A673 (cell line): ENCODE measurements at places on chromosomes 16 and 17.

- no peak for DNase-seq
Measured at GRCh38 chr16:49455181-49455990, 81.8 kb downstream of the C16orf78 start.

GRCh38 chr17:81858170-81858966 lies 2.0 kb downstream of the P4HB start:
- DNase-seq: no peak

GRCh38 chr16:399340-400019 lies 2.2 kb upstream of the DECR2 start:
- no peak for DNase-seq

GRCh38 chr17:10579270-10579669 lies 29.8 kb upstream of the MYH2 start:
- DNase-seq: no peak

- no peak for DNase-seq
Measured at GRCh38 chr17:57447990-57448758, 191.9 kb downstream of the MSI2 start.

DNA sequence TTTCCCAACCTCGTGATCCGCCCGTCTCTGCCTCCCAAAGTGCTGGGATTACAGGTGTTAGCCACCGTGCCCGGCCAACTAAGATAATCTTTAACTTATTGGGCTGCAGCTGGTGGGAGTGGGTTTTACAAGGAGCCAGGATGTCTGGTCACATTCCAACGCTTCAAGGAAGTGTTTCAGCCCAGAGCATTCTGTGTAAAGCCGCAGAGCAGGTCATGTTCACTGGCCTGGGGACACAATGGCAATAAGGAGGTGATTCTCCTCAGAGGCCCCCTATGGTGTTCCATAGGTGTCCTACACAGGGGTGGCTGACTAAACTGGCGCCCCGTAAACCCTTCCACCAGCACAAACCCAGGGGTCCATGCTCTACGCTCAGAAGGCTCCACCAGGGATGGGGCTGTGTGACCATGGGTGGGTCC lies 1.2 kb downstream of the QPRT start:
- no peak for DNase-seq

DNA sequence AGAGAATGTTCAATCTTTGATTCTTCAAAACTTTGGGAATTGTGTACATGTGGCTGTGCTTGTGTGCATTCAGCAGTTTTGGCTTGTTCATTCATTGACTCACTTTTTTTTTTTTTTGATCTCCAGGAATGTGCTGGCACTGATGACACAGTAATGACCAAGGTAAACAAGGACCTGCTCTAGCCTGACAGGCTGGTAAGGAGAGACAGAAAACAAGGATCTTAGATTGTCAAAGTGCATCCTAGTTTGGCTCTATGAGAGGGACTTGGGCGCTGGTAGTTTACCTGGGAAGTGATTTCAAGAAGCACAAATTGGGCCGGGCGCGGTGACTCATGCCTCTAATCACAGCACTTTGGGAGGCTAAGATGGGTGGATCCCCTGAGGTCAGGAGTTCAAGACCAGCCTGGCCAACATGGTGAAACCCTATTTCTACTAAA lies 233.1 kb upstream of the WSCD1 start:
- no peak for DNase-seq

- DNase-seq: no peak
Measured at GRCh38 chr16:8798174-8798527, 512 bp downstream of the PMM2 start.

DNA sequence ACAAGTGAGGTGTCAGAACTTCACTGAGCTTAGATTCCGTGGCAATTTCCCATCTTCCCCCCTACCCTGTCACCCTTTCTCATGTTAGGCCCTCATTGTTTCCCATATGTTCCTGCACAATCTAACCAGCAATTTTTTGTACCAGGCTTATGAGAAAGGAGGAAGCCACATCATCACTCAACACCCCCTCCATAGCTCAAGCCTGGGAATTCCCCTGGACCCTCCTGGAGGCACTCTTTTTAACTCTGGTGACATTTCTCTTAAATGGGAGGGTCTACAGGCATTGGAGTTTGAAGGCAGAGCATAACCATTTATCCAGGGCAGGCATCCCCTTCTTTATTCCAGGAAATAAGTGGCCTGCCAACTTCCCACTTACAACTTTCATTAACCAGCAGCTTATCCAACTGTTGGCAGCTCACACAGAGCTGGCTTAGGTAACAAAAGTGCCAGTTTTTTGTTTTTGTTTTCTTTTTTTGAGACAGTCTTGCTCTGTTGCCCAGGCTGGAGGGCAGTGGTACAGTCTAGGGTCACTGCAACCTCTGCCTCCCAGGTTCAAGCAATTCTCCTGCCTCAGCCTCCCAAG lies 10.4 kb upstream of the GLG1 start:
- DNase-seq: no peak

DNA sequence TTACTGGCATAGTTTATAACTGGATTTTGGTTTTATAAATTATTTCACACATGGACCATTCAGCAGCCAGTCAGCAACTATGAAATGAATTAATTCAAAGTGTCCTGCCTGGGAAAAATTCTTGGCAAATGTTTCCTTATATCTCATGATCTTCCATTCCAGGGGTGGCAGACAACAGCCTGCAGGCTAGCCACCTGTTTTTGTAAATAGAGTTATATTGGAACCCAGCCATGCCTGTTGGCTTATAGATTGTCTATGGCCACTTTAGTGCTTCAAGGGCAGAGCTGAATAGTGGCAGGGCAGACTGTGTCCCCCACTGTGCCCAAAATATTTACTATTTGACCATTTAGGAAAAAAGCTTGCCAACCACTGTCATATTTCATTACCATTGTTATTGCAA lies 613.7 kb downstream of the TMEM114 start:
- DNase-seq: no peak

DNA sequence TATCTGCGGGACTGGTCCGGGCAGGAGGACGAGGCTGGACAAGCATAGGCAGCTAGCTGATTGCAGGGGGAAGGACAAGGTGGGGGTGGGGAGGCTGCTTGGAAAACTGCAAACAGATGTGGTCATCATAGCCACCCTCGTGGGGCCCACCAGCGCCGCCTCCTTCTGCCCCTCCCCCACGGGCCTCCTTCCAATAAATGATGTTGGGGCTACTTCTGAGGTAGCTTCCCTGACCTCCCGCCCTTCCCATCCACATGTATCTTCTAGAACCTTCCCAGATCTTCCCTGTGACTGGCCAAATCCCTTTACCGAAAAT lies 12.3 kb upstream of the CDC42EP4 start:
- no peak for DNase-seq

GRCh38 chr17:76472258-76472645 lies 4.8 kb downstream of the AANAT start:
- DNase-seq: no peak

DNA sequence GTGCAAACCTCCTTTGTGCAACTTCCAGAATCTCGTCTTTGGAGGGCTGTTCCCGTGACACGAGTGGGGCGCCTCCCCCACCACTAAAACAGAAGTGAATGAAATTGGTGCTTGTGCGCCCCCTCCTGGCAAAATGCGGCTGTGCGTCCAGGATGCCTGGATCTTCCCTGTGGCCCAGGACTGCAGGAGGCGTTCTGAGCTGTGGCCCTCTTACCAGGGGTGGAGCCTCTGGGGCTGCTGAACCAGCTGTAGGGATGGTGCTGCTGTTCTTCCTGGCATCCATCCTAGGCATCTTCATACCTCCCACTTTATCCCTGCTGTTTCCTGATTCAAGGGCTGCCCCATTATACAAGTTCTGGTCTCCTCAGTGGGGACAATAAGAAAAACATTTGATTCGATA lies 18.5 kb upstream of the NAGLU start:
- peak; percentile 72 for DNase-seq

DNA sequence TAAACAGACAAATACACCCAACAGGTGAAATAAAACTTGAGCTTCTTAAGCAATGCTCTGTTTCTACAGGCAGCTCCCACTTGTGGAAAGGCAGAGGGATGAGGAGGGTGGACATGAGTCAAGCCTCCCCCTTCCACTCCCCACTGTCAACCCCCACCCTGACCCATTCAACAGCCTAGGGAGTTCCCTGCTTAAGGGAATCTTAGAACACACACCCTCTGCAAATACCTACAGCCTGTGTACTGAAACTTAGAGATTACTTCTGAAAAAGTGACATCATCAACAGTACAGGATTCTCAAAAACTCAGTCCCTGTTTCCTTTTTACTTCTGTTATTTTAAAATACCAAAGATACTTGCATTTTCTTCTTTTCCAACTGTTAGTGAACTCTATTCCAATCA lies 345.4 kb downstream of the SOX9 start:
- DNase-seq: no peak

- DNase-seq: no peak
Measured at GRCh38 chr17:19412510-19412909, 1.5 kb downstream of the RNF112 start.

DNA sequence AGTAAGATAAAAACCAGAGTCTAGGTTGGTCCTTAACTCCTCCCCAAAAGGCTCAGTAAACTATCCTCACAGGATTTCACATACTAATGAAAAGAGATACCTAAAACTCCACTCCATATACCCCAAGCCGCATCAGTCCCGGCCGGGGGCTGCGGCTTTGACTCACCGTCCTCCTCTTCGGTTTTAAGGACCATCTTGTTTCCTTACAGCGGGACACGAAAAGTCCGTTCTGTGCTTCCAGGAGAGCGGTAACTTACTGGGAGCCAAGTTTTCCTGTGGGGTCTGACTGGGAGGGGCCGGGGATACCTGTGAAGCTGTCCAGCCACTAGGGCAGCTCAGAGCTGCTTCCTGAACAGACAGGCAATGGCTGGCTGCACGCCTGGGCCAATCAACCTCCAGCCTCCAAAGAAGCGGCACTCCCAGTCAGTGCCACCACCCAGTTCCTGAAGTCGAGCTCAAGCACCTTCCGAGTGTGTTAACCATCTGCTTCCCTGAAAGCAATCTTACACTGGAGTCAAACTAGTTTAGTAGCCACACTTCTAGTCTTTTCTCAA lies 45.5 kb downstream of the CYTH1 start:
- no peak for DNase-seq

DNA sequence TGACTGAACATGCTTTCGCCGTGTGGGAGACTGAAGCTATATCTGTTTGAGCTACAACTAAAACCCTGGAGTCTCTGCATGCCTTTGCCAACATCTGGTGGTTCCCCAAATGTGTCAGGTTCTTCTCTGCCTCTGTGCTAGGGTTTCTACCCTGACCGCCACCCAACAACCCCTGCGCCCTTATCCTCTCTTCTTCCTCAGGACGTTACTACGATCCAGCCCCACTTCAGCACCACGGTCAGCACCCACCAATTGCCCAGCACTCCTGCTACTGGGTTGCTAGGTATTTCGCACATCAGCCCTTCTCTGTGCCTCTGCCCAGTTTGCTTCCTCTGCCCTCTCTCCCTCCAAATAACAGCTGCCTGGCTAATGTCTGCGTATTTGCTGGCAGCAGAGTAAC lies 106.3 kb upstream of the HSBP1 start:
- DNase-seq: peak; percentile 53

GRCh38 chr17:75096082-75096625 lies 8.4 kb downstream of the SLC16A5 start:
- no peak for DNase-seq

DNA sequence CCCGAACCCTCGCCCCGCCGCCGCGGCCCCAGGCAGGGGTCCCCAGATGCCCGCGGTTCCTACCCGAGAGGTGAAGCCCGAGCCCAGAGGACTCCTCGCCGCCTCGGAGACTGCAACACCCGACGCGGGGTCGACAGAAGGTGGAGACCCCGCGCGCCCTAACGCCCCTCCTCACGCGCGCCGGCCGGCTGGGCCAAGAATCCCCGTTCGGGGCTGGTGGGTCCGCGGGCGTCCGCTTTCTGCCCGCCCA lies 515 bp downstream of the SUMO2 start:
- no peak for DNase-seq

GRCh38 chr16:27231692-27232060 lies 28.4 kb downstream of the KDM8 start:
- no peak for DNase-seq

DNA sequence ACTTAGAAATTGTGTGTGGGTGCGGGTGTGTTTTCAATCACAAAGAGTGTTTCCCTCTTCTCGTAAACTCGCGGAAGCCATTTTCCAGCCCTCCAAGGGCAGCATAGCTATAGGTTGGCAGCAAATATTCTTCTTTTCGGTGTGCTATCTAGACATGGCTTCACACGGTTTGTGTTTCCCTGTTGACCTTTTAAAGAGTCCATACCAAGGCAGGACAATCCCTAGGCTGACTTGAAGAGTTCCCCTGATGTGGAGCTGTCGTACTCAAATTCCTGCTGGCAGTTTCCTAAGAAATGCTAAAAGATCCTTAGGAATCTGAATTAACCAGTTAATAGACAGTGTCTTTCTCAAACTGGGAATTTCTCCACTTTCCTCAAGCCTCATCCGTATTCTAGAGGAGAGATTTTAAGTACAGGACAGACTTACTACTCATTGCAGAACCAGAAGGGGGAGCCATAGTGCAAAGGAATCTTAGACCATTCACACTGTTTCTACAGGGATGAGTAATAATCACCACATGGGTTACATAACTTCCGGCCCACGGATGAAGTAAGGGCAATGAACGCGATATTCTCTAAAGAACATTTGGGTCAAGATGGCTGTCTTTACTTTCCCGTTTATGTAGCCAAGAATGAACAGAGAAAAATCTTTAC lies 288.6 kb upstream of the ELAC2 start:
- peak; percentile 56 for DNase-seq

DNA sequence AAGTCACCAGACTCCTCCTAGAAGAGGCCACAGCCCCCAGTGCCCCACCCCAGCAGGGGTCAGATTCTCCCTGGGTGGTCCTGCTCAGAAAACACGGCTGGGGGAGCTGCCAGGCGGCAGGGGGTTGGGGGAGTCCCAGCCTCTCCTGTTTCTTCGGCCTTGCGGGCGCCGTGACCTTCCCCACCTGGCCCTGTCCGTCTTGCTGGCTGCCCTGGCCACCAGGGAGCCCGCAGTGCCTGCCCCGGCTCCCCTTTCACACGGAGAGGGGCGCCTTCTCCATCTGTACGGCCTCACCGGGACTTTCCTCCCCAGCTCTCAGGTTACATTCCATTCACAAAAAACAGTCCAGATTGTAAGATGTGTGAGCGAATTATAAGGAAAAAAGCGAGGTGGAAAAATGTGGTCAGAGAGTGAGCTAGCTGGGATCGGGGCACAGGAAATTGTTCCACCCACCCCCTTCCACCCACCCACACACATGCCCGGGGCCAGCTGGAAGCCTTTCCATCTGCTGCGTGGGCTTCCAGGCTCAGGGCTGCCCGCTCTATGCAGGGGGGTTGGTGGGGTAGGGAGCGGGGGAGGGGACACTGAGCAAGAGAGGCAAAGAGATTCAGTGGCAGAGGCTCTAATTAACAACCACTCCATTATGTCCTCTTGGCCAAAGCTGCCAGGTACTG lies 14.6 kb upstream of the CIBAR2 start:
- DNase-seq: peak; percentile 86

GRCh38 chr17:4165301-4166010 lies 22.5 kb downstream of the CYB5D2 start:
- DNase-seq: no peak

DNA sequence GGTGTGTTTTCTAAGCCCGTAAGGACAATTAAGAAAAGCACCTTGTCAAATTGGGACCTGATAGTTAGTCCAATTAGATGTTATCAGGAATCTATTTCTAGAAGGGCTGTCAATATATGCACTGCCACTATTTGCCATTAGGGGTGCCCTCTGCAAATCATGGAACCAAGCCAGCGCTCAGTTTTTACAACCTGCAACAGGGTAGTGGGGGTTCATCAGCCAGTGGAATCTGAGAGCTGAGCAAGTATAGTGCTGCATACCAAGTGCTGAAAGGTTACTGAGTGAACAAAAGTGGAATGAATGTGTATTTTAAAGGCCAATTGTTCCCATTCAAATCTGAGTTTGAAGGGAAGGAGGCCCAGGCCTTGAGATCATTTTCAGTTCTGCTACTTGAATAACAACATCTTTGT lies 10.4 kb downstream of the PRR11 start:
- peak; percentile 72 for DNase-seq

- DNase-seq: no peak
Measured at GRCh38 chr17:16415031-16415924, at the start of gene TRPV2. Gene TRPV2, plus strand, starts transcription at chr17:16415571. Its CDS starts 2,098 bp downstream, at chr17:16417669.
